ENCODE measurements at places on chromosomes 12 and 14. TPM values are rescaled to one million over a fixed set of nuclear protein-coding genes. Genes with fewer than 3 reads are reported as not detected.
A peak's percentile ranks its signal among the peaks of the same experiment; 100 is the strongest.

DNA sequence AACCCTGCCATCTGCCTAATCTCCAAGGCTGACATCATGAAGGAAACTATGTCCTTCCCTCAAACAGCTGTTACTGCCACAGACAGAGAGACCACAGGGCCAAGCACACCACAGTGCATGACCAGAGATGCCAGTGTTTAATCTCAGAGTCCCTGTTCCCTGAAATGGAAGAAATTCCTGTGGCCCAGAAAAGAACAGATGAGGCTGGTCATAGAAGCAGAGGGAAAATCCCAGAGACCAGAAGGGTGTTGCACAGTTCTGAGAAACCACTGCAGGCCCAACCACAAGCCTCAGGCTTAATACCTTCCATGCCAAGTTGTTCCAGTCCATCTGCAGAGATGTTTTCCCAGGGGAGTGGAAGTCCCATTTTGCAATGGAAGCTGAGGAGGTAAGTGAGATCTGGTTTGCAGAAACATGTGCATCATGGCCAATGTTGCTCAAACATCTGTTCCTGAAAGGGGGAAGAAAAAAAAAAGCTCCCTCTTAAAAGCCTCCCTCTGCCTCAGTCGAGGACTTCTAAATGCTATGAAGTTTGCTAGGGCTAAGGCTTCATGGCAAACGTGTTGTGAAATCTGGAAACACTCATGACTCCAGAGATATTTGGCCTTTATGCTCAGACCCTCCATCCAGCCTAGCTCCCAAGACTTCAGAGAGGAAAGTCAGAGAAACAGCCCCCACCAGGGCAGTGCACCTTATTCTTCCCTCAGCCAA is 98.6 kb downstream of the SCARB1 start:
- DNase-seq: no peak
- no peak overlapping the region for H3K4me3 ChIP-seq
- no peaks in the 10 kb centered on the region for H3K36me3 ChIP-seq
- H3K4me1 ChIP-seq: peaks cover 25% of the 10 kb centered on the region

DNA sequence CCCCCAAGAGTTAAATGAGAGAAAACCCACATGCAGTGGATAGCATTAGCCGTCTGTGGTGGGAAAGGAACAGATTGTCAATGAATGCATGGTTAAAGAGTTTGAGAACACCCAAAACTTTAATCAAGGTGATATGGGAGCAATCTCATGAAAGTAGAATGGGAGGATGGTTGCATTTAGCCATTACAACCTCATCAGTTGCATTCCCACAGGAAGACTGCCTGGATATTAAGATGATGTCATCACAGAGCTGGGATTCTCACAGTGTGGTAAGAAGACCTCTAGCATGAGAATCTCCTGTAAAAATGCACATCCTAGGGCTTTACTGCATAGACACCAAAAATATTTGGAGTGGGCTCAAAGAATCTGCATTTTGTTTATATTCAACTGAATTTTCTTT is 284.9 kb downstream of the RGS6 start:
- H3K36me3 ChIP-seq: no peaks in the 10 kb centered on the region
- H3K27ac ChIP-seq: no peak overlapping the region
- no peak for DNase-seq
- H3K27me3 ChIP-seq: no peaks in the 10 kb centered on the region
- no peak overlapping the region for H3K4me3 ChIP-seq
- no peaks in the 10 kb centered on the region for H3K4me1 ChIP-seq

DNA sequence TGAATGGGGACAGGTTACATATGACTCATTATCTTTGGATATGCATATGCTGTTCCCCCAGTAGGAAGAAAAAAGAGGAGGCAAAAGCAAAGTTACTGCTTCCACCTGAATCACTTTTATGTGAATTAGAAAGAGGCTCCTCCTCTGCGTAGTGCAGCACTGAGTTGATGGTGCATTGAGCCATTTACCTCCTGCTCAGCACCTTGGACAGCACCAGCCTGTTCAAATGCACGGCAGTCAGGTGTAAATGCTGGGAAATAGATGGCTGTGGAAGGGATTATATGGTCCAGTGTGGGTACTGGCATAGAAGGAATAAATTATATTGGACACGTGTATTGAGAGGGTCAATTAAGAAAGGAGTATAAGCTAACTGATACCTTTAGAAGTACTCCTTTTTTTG is 541.9 kb upstream of the SEL1L start:
- no peaks in the 10 kb centered on the region for H3K36me3 ChIP-seq
- no peak overlapping the region for H3K27ac ChIP-seq
- H3K4me3 ChIP-seq: no peak overlapping the region
- H3K27me3 ChIP-seq: no peaks in the 10 kb centered on the region
- peak; percentile 20 for DNase-seq
- no peaks in the 10 kb centered on the region for H3K4me1 ChIP-seq

DNA sequence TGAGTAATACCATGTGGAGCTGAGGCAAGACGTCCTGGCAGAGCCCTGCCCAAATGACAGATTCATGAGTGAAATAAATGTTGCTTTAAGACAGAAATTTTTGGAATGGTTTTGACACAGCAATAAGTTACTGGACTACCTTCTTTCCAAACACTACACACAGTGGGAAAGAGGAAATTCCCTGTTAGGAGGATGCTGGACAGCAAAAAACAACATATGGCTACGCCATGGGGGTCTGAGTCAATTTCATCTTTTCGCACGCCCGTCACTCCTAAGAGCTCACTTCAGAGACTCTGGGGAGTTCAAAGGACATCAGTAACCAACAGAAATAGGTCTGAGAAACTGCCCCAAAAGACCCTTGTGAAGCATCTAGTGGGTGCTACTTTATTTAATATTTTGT is 55.4 kb downstream of the TMEM132C start:
- H3K27me3 ChIP-seq: no peaks in the 10 kb centered on the region
- no peak overlapping the region for H3K27ac ChIP-seq
- H3K4me3 ChIP-seq: no peak overlapping the region
- H3K36me3 ChIP-seq: no peaks in the 10 kb centered on the region
- H3K4me1 ChIP-seq: no peaks in the 10 kb centered on the region

- H3K36me3 ChIP-seq: no peaks in the 10 kb centered on the region
- H3K4me3 ChIP-seq: no peak overlapping the region
- DNase-seq: no peak
- H3K27me3 ChIP-seq: no peaks in the 10 kb centered on the region
Observed at GRCh38 chr14:35855876-35856481, 29.8 kb downstream of the BRMS1L start.

GRCh38 chr12:81084811-81085350 is 7.0 kb downstream of the ACSS3 start:
- H3K4me1 ChIP-seq: no peaks in the 10 kb centered on the region
- no peaks in the 10 kb centered on the region for H3K27me3 ChIP-seq
- no peak overlapping the region for H3K4me3 ChIP-seq
- no peak for DNase-seq
- no peak overlapping the region for H3K27ac ChIP-seq
- no peaks in the 10 kb centered on the region for H3K36me3 ChIP-seq

DNA sequence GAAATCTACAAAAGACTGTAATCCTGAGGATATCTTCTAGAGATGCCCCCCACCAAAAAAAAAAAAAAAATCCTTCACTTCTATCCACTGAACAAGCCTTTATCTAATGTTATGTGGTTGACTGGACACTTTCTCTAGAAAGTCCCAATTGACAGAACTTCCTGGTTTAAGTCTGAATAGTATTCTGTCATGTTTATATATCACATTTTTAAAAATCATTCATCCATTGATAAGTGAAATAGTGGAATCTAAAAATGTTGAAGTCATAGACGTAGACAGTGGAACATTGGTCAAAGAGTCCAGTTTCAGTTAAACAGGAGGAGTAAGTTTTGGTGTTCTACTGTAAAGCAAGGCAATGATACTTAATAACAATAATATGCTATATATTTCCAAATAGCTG is 297.0 kb downstream of the SSPN start:
- no peak for DNase-seq
- no peak overlapping the region for H3K27ac ChIP-seq
- H3K4me3 ChIP-seq: no peak overlapping the region

- peak overlapping the region; percentile 100 for H3K27ac ChIP-seq
- no peaks in the 10 kb centered on the region for H3K36me3 ChIP-seq
- peak; percentile 85 for DNase-seq
Observed at GRCh38 chr14:75273272-75274049, 5.2 kb upstream of the FOS start.

DNA sequence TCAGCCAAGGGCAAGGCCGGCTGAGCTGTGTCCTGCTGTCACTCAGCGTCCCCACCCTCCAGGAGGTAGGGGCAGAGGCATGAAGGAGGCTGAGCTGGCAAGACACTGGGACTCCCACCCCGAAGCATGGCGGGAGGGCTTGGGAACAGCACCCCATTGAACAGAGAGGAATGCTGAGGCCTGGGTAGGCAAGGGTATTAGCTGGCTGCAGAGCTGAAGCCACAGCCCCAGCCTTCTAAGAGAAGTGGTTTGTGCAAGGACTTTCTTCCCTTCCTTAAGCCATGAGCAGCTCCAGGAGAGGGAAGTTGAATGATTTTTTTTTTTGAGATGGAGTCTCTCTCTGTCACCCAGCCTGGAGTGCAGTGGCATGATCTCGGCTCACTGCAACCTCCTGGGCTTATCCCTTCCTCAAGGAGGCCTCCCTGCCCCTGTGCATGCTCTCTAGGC is 6.6 kb upstream of the CFAP73 start:
- peaks cover 14% of the 10 kb centered on the region for H3K4me1 ChIP-seq
- H3K27ac ChIP-seq: peak overlapping the region; percentile 50
- H3K36me3 ChIP-seq: no peaks in the 10 kb centered on the region
- no peak overlapping the region for H3K4me3 ChIP-seq

GRCh38 chr12:59619461-59620240 is 23.8 kb downstream of the SLC16A7 start:
- no peaks in the 10 kb centered on the region for H3K36me3 ChIP-seq
- no peak overlapping the region for H3K4me3 ChIP-seq
- peaks cover 16% of the 10 kb centered on the region for H3K4me1 ChIP-seq
- H3K27ac ChIP-seq: peak overlapping the region; percentile 41
- DNase-seq: no peak

GRCh38 chr14:68733086-68733914 is 59.6 kb downstream of the ZFP36L1 start:
- no peaks in the 10 kb centered on the region for H3K27me3 ChIP-seq
- peaks cover 82% of the 10 kb centered on the region for H3K4me1 ChIP-seq
- peak overlapping the region; percentile 92 for H3K27ac ChIP-seq
- no peaks in the 10 kb centered on the region for H3K36me3 ChIP-seq
- no peak overlapping the region for H3K4me3 ChIP-seq

- H3K4me3 ChIP-seq: no peak overlapping the region
- no peak overlapping the region for H3K27ac ChIP-seq
- H3K27me3 ChIP-seq: no peaks in the 10 kb centered on the region
- H3K4me1 ChIP-seq: no peaks in the 10 kb centered on the region
- DNase-seq: no peak
Observed at GRCh38 chr14:26282578-26282977, 315.3 kb downstream of the NOVA1 start.

GRCh38 chr12:116295327-116296263 is 18.1 kb upstream of the MED13L start:
- H3K27ac ChIP-seq: no peak overlapping the region
- DNase-seq: no peak
- no peak overlapping the region for H3K4me3 ChIP-seq
- H3K4me1 ChIP-seq: peaks cover 17% of the 10 kb centered on the region
- H3K36me3 ChIP-seq: no peaks in the 10 kb centered on the region
- H3K27me3 ChIP-seq: no peaks in the 10 kb centered on the region

Gene KCNJ8
- polyA plus RNA-seq: 21.9 TPM

Measured in left lung (tissue), 14 donors.